Heart right ventricle (tissue), 16 donors: ENCODE measurements at places on chromosomes 12 and 14. TPM values are rescaled to one million over a fixed set of nuclear protein-coding genes. Genes with fewer than 3 reads are reported as not detected.
A peak's percentile ranks its signal among the peaks of the same experiment; 100 is the strongest.

DNA sequence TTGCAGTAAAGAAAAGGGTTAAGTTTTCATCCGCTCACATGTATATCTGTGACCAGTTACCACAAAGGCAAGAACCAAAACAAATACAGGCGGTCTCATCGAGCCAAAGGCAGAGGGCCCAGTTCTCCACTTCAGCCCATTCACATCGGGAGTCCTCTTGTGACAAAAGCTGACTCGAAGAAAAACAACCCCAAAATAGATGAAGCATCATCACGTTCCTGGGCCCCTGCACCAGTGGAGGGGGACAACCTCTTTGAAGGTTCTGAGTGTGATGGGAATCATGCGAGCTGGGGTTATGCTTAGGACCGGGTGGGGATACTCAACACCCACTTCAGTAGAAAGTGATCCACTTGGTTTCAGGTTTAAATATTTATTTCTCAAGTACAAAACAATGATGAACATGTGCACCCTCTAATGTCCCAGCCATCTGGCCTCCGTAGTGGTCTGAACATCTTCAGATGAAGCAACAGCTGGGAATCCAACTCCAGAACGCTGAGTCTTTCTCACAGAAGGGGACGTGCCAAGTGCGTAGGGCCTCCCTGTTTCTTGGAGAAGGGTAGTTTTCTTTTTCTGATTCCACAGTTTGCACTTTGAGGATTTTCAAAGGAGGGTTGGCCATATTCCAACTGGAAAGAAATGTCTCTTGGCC, 8.4 kb downstream of the GSC start:
- H3K27me3 ChIP-seq, result peaks cover 84% of the 10 kb centered on the region
- no peaks in the 10 kb centered on the region for H3K4me1 ChIP-seq
- H3K36me3 ChIP-seq, result no peaks in the 10 kb centered on the region
- DNase-seq, result no peak
- H3K27ac ChIP-seq, result peak overlapping the region; percentile 21

The LBHD2 gene
- total RNA-seq, result not detected

GRCh38 chr12:19129122-19129485, 429 bp upstream of the PLEKHA5 start:
- no peak for DNase-seq
- H3K4me3 ChIP-seq, result no peak overlapping the region
- H3K27me3 ChIP-seq, result no peaks in the 10 kb centered on the region
- H3K27ac ChIP-seq, result peak overlapping the region; percentile 64

The GPR68 gene
- 0.57 TPM for total RNA-seq

DNA sequence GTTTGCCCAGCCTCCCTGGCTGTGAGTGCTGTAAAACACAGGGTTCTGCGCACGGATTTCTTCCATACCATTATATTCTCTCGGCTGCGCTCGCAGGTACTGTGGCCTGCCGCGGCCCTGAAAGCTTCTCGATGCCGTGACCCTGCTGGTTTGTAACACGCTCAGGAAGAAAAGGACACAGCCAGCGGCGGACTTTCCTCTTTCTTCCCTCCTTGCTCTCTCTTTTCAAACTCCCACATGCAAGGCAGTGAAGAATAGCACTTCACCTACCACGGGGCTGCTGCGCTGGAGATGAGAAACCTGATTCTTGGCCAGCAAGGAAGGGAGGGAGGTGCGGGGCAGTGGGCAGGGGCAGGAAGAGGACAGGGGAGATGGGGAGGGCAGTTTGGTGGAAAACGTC, 130.2 kb downstream of the RBM19 start:
- no peak for DNase-seq
- no peaks in the 10 kb centered on the region for H3K4me1 ChIP-seq
- no peak overlapping the region for H3K4me3 ChIP-seq
- H3K36me3 ChIP-seq, result no peaks in the 10 kb centered on the region
- no peak overlapping the region for H3K27ac ChIP-seq
- no peaks in the 10 kb centered on the region for H3K27me3 ChIP-seq
